ENCODE measurements at places on chromosomes 5 and 9.

- no peak for DNase-seq
Observed at GRCh38 chr9:35905912-35906679, at the start of gene HRCT1. TSS of gene HRCT1 (plus strand) at chr9:35906202. CDS start at chr9:35906288, 86 bp downstream.

GRCh38 chr5:143065996-143066522 is 295.9 kb downstream of the ARHGAP26 start:
- DNase-seq = no peak

- DNase-seq = no peak
Observed at GRCh38 chr5:72790186-72790585, 26.3 kb upstream of the TNPO1 start.

DNA sequence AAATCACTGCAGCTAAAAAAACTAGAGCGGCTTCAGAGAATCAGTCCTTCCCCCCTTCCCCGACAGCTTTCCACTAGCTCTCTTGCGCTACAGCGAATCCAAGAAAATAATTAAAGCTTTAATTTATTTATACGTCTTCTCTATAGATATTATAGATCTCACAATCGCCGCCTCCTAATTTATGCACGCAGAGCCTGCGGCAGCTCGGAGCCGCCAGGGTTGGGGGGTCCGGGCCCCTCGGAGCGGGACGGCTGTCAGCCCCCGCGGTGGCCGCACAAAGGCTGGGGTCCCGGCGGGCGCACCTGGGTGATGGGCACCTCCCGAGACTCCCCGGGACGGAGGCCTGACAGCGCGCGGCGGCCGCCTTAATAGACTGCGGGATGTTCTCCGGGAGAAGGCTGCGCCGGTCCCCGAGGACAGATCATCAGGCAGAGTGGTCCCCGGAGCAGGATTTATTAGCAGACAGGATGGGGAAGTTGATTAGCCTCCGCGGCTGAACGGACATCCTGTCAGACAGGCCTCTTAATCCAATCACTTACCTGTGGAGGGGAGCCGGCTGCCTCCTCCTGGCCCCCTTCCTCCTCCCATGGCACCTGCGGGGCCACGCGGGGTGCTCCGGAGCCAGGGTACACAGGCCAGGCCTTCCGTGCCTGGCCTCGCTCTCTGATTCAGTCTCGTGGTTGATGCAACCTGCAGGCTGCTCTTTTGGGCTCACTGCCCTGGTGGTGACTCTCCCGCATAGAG is 166.8 kb downstream of the MELK start:
- no peak for DNase-seq

GRCh38 chr9:18775241-18775640 is 257.8 kb downstream of the SAXO1 start:
- no peak for DNase-seq

- no peak for DNase-seq
Observed at GRCh38 chr5:159345861-159346260, 15.6 kb upstream of the IL12B start.

Data from kidney capillary endothelial cell (primary cell).